ENCODE measurements at places on chromosomes 1 and 21. TPM values are rescaled to one million over a fixed set of nuclear protein-coding genes. Genes with fewer than 3 reads are reported as not detected.

Gene FLG2
- not detected for total RNA-seq

Gene RHEX
- not detected for total RNA-seq

Gene UTS2
- not detected for total RNA-seq

Gene RGS16
- total RNA-seq = 59.9 TPM

Gene FABP3
- total RNA-seq = not detected

Gene HLX
- total RNA-seq = not detected

Gene CCDC190
- not detected for total RNA-seq

Gene LRRC8B
- 39.5 TPM for total RNA-seq

Measured in CD8-positive, alpha-beta memory T cell (primary cell).